ENCODE measurements at places on chromosomes 12 and 14. TPM values are rescaled to one million over a fixed set of nuclear protein-coding genes. Genes with fewer than 3 reads are reported as not detected.

The PTHLH gene
- total RNA-seq = not detected

DNA sequence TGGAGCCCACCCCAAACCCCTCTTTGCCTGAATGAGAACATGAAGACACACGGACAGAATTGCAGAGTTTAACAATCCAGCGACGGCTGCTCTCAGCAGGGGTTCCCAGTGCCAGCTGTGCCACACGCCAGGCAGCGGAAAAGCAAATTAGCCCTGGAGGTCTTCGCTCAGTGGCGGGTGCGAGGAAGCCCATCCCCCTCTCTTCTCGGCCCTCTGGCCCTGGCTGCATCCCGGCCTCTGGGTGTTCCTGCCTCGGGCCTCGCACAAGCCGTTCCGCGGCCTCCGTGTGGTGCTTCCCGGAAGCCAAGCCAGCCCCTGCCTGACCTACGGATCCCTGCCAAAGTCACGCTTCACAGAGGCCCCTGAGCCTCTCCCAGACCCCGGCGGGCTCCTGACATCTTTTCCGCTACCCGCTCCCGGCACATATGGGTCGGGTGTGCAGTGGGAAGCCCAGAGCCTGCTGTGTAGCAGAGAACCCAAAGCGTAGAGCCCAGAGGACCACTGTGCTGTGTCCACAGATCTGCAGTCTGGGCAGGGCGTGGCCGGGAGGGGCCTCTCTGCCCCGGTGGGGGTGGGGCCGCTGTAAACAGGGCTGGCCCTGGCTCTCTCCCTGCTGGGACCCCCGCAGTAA lies 70.7 kb upstream of the GALNT9 start:
- DNase-seq = peak; percentile 55

The LRRIQ1 gene
- not detected for total RNA-seq

DNA sequence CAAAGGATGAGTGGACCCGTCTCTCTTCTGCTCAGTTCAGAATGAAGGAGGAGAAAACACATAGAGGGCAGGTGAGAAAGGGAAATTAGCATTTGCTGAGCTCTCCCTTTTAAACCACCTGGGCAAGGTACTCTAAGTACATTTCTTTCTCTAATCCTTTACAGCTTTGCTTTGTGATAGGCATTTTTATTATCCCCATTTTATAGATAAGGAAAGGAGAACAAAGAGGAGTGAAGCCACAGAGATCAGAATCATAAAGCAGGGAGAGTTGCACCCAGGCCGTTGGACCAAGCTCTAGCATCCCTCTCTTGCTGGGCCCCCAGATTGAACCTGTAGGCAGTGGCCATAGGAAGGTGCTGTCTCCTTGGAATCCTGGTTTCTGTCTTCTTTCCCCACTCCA lies 47.0 kb downstream of the VCPKMT start:
- DNase-seq = no peak

DNA sequence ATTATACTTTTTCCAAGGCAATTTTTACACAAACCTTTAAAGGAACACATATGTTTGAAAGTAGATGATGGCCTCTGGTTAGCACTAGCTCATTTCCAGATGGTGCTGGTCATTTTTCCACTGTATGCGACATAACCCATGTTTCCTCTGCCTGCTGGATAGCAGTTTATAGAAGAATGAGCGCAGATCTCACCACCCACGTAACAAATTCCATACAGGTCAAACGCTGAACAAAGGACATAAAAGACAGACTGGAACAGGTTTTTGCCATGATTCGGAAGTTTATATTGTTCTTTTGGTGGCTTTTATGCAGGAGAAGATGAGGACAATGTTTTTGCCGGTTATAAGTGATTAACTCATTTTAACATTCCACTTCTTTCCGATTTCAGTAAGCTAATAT lies 30.7 kb downstream of the PPP1R36 start:
- no peak for DNase-seq

Data from stomach (tissue), 19 donors.